Gastroesophageal sphincter (tissue), 4 donors: ENCODE measurements at places on chromosomes 12 and 14. TPM values are rescaled to one million over a fixed set of nuclear protein-coding genes. Genes with fewer than 3 reads are reported as not detected.

The ANKRD33 gene
- total RNA-seq: not detected

The PTPRQ gene
- 5.5 TPM for total RNA-seq

The PRIM1 gene
- 5.8 TPM for total RNA-seq

The HOXC12 gene
- not detected for total RNA-seq

The MORN3 gene
- total RNA-seq: 0.23 TPM

The IGF1 gene
- 55.2 TPM for total RNA-seq

The MDGA2 gene
- total RNA-seq: not detected

The MANSC1 gene
- total RNA-seq: 21.3 TPM

The CFAP73 gene
- not detected for total RNA-seq

The KRT1 gene
- not detected for total RNA-seq

The WIF1 gene
- not detected for total RNA-seq

The BLOC1S1 gene
- total RNA-seq: 189 TPM

The HSPB8 gene
- 468 TPM for total RNA-seq

The AKAP5 gene
- total RNA-seq: 2.6 TPM

The LRP1-AS gene
- not detected for total RNA-seq

The MYO1H gene
- total RNA-seq: not detected
